Stimulated activated CD4-positive, alpha-beta T cell treated with anti-CD3 and anti-CD28 coated beads, Interleukin-2, amount 100 ng/mL, for 48 hours (primary cell): ENCODE measurements at places on chromosomes 3 and 15.
A peak's percentile ranks its signal among the peaks of the same experiment; 100 is the strongest.

DNA sequence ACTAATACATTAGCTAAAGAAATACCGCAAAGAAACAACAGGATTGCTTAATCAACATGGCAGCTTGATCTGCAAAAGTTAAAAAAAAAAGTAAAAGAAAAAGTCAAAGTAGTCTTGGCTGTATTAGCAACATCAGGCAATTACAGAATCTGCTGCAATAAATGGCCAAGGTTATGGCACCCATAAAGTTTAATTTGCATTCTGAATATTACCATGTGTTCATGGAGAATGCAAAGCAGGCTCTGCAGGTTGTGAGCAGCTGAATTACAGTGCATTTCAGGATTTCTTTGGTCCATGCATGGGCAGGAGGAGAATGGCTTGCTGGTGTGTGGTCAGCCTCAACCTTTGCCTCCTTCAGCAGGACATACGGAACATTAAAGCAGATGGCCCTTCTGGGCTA lies 199.1 kb upstream of the AZI2 start:
- no peak for DNase-seq

GRCh38 chr3:190983875-190984274 lies 121.4 kb upstream of the GMNC start:
- DNase-seq, result no peak

- DNase-seq, result no peak
Measured at GRCh38 chr15:40361640-40362039, 3.6 kb downstream of the DISP2 start.

DNA sequence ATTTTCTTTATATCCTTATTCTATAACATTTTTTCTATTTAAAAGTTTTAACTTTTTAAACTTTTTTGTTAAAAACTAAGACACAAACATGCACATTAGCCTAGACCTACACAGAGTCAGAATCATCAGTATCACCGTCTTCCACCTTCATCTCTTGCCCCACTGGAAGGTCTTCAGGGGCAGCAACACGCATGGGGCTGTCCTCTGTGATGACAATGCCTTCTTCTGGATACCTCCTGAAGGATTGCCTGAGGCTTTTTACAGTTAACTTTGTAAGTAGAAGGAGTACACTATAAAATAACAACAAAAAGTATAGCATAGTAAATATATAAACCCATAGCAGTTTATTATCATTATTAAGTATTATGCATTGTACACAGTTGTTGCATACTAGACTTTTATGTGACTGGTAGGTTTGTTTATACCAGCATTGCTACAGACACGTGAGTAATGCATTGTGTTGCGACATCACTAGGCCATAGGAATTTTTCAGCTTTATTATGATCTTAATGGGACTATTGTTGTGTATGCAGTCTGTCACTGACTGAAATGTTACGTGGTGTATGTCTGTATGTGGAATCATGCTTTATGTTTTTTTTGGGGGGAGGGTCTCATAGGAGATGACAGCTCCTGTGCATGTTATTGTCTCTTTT lies 18.2 kb downstream of the ATP1B3 start:
- no peak for DNase-seq

GRCh38 chr15:47394286-47394809 lies 323.0 kb upstream of the SEMA6D start:
- DNase-seq, result no peak

GRCh38 chr15:80568876-80569605 lies 126.1 kb upstream of the ABHD17C start:
- no peak for DNase-seq

DNA sequence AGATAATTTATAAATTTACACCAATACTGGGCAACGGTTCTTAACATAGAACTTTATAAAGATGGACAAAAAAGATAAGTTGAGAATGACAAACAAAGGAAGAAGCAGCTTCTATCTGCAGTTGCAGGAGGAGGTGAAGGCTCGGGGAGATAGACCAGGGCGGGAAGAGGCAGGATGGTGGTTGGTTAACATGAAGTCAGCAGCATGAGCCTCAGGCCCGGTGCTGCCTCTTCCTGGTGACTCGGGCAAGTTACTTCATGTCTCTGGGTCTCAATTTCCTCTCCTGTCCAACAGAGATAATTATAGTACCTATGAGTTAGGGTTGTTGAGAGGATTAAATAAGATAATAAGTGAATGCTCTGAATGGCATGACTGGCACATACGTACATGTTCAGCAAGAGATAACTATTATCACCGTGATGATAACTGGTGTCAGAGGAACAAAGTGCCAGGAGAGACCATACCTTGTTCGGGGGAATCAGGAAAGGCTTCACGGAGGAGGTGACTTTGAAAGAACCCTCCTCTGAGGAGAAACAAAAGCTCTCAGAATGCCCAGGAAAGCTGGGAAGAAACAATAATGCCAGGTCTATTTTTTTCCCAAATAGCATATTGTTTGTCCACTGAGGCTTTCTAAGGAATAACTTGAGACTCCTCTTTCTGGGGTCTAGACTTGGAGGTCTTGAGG lies 4.4 kb downstream of the PAK6 start:
- DNase-seq, result no peak

GRCh38 chr15:88738796-88739195 lies 64.4 kb upstream of the ACAN start:
- DNase-seq, result no peak

- no peak for DNase-seq
Measured at GRCh38 chr3:133928903-133929607, 33.4 kb upstream of the RAB6B start.

- DNase-seq, result no peak
Measured at GRCh38 chr3:171789759-171790505, 20.4 kb downstream of the PLD1 start.

DNA sequence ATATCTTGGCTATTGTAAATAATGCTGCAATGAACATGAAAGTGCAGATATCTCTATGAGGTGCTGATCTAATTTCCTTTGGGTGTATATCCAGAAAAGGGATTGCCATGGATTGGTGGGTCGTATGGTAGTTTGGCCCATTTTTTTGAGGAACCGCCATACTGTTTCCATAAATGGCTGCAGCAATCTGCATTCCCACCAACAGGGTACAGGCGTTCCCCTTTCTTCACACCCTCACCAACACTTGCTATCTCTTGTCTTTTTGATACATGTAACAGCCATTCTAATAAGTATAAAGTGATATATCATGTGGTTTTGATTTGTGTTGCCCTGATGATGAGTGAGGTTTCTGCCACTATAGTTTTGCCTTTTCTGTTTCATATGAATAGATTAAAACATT lies 146.7 kb downstream of the NR2F2 start:
- no peak for DNase-seq

- DNase-seq, result no peak
Measured at GRCh38 chr15:95409626-95410310, 920.7 kb upstream of the NR2F2 start.

DNA sequence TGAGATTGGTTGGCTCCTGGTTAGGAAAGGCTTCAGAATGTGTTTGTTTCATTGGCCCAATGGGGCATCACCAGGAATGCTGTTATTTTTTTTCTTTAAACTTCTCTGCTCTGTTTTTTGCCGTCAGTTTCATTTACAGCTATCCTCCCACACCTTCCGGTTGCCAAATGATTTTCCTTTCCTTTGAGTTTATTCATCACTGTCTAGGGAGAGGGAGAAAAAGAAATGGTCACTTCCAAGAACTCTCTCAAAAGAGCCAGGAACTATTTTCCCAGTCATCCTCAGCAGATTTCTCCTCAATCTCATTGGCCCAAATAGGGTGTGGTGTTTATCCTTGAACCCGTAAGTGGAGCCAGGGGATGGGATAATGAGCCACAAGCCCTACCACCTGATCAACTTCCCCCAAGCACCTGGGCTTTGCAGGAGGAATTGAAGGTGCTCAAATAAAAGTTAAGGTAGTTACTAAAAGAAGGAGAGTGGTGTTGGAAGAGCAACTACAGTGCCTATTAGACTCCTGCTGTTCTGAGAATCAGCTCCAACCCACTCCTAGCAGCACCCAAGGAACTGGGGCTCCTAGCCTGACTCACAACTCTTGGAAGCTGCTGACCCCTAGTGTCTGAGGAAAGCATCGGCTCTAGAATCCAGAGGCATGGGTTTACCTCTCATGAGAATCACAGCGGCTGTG lies 183.8 kb upstream of the IL12A start:
- peak; percentile 7 for DNase-seq

DNA sequence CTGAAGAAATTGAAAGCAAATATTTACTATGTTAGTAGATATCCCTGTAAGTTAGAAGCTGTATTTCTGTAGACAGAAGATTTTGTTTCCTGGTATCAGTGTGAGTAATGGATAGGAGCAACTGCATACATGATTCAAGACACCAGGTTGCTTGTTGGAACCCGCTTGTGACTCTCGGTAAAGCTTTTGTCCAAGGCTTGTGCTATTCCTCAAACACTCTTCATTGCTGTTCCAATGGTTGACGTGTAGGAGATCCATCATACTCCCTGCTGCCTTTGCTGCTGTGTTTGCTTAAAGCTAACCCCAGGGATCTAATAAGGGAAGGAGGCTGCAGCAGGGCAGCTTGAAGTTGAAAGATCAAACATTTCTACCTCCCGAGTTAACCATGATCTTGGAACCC lies 160.1 kb downstream of the RSRC1 start:
- no peak for DNase-seq

- DNase-seq, result no peak
Measured at GRCh38 chr15:20368974-20369373, 172.6 kb downstream of the GOLGA6L6 start.

- DNase-seq, result no peak
Measured at GRCh38 chr3:149860881-149861280, 47.9 kb downstream of the RNF13 start.
